ENCODE measurements at places on chromosomes 1 and 21.
A peak's percentile ranks its signal among the peaks of the same experiment; 100 is the strongest.

- DNase-seq = no peak
Measured at GRCh38 chr1:5648410-5649165, 343.6 kb downstream of the NPHP4 start.

DNA sequence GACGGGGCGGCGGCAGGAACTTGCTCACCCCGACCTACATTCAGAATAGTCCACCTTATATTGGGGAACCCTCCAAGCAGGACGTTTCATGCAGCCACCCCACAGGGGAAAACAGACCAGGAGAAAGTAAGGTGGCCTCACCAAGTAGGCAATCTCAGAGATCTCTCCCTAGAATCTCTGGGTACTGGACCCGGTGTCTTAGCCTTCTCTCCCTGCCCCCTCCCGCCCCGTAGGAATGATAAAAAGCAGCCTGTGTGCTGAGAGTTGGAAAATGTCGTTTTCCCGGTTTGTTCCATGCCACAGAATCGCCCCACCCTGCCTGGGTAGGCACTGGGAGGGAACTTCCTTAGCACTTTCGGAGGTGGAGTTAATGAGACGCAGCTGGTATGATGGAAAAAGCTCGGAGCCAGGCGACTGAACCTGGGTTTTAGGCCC lies 789 bp upstream of the PTPN14 start:
- DNase-seq = no peak

GRCh38 chr1:227357927-227358302 lies 39.6 kb upstream of the CDC42BPA start:
- no peak for DNase-seq

DNA sequence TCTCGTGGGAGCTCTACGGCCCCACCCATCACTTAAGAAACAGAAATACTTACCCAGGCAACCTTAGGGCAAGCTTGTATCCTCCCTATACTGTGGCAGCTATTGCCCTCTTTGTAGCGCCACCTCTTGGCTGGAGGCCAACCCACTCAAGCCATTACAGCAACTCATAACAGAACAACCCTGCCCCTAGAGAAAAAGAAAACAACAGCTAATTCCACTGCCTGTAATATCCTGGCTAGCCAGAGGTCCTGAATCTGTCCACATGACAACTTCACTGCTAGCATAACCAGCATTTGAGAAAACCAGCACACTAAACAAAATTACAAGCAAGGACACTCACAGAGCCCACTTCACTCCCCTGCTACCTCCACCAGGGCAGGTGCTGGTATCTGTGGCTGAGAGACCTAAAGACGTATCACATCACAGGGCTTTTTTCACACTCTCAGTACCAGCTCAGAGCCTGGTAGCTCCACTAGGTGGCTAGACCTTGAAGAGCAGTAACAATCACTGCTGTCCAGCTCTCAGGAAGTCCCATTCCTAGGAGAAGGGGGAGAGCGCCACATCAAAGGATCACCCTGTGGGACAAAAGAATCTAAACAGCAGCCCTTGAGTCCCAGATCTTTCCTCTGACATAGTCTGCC lies 14.5 kb upstream of the MX1 start:
- DNase-seq = peak; percentile 18

GRCh38 chr1:101798417-101798816 lies 198.3 kb downstream of the OLFM3 start:
- DNase-seq = no peak

DNA sequence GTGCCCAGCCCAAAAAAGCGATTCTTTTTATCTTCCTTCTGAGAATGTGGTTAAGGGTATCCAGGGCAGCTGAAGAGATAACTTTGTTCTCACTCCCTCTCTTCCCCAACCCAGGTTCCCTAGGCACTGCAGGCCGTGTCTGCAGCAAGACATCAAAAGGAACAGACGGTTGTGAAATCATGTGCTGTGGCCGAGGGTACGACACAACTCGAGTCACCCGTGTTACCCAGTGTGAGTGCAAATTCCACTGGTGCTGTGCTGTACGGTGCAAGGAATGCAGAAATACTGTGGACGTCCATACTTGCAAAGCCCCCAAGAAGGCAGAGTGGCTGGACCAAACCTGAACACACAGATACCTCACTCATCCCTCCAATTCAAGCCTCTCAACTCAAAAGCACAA lies 11.4 kb downstream of the WNT2B start:
- no peak for DNase-seq

DNA sequence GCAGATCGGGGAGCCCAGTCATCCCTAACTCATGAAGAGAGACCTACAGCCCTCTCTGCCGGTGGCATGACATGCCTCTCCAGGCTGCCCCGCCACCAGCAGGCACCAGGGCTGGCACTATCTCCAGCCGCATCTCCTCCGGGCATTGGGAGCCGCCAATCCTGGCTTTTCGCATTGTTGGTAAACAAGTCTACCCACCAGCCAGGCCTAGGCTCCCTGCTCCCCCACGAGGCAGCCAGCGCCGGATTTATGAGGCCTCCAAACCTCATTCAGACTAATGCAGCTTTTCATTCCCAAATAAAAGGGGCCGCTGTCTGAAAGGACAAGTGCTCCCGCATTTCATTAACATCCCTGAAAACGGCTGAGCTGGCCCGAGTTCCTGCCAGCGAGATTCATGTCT lies 3.4 kb upstream of the GRIK3 start:
- DNase-seq = no peak

DNA sequence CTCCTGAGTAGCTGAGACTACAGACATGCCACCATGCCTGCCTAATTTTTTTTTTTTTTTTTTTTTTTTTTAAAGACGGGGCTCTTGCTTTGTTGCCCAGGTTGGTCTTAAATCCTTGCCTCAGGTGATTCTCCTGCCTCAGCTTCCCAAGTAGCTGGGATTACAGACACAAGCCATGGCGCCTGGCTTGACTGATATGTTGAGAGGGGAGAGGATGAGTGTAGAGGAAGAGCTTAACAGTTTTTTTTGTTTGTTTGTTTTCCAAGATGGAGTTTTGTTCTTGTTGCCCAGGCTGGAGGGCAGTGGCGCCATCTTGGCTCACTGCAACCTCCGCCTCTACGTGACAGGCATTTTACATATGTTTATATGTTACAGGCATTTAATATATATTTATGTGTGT lies 2.5 kb downstream of the SRP9 start:
- DNase-seq = no peak

DNA sequence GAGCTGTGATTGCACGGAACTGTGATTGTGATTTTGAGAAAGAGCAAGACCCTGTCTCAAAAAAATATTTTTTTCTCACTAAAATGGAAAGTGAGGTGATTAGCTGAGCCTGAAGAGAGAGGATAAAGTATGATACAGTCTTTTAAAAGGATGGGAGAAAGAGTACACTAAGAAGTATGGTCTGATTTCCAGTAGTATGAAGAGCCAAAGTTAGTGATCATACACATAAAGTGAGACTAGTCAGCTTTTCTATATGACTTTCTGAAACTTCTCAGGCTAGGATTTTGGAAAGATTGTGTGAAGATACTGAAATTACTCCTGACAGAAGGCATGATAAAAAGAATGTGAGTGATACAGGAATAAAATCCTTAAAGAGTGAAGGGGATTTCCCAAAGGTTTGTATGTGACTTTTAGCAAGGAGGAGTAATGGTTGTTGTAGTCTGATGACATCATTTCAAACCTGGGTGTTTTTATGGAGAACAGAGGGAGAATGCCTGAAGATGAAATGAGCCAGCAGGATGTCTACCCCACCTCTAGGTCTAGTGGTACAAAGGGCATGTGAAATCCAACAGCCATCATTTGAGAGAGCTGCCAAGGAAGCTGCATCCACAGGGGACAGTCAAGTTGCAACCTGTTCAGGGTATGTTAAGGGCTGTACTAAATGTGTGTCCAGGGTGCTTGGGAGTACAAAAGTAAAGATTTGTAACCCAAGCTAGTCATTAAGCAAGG lies 157.7 kb downstream of the PIK3R3 start:
- no peak for DNase-seq

GRCh38 chr1:24463776-24464735 lies 38.6 kb upstream of the RCAN3 start:
- no peak for DNase-seq

DNA sequence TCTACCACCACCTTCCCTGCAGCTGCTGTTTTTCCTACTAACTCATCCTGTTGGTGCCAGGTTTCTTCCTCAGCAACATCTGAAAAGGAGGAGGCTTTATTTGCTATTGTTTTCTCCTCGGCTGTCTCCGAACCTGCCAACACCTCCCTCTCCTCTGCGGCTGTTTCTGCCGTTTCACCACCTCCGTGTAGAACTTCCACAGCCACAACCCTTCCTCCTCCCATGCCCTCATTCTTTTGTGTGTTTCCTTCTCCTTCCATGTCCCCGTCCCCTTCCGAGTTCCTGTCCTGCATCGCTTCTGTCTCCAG lies 59.0 kb upstream of the LRRC53 start:
- DNase-seq = no peak

DNA sequence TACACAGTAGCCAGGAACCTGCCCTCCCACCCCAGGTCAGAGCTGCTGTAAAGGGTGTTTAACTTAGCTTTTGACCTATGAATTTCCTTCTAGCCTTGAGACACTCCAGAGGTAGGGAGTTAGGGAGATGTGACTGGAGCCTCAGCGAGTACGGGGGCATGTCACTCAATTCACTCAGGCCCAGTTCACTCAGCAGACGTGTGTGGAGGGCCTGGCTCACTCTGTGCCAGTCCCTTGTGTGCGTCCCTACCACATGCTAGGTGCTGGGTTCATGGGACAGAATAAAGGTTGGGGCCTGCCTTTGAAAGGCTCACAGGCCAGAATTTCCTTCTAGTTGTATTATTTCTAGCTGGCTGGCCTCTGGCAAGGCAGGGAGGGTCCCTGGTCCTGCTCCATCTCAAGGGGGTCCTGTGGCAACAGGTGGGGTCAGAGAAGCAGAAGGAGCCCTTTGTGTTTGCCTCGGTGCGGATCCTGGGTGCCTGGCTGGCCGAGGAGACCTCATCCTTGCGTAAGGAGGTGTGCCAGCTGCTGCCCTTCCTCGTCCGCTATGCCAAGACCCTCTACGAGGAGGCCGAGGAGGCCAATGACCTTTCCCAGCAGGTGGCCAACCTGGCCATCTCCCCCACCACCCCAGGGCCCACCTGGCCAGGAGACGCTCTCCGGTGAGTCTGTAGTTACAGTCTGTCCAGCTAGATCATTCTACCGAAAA lies 4.5 kb downstream of the NCDN start:
- no peak for DNase-seq

GRCh38 chr1:18565321-18565720 lies 65.3 kb upstream of the PAX7 start:
- DNase-seq = no peak

DNA sequence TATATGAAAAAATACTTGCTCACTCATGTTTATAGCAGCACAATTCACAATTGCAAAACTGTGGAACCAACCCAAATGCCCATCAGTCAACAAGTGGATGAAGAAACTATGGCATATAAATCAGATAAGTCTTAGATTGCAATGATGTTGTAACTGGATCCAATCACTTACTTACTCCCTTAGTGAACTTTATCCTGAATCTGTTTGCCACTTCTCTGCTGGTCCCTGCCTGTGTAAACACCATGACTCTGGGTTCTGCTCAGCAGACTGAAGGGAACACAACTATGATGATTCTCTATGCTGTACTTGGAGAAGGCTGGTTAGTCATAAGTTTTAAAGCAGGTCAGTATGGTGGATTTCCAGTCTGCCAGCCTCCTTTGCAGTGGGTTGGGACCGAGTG lies 391.2 kb downstream of the RWDD3 start:
- DNase-seq = no peak

- no peak for DNase-seq
Measured at GRCh38 chr1:53368314-53369033, 40.6 kb upstream of the LRP8 start.

- DNase-seq = no peak
Measured at GRCh38 chr1:234402939-234403338, 29.7 kb downstream of the COA6 start.

GRCh38 chr21:19130379-19131028 lies 726.9 kb upstream of the TMPRSS15 start:
- DNase-seq = no peak

- DNase-seq = no peak
Measured at GRCh38 chr1:64186138-64186897, 17.1 kb upstream of the UBE2U start.

DNA sequence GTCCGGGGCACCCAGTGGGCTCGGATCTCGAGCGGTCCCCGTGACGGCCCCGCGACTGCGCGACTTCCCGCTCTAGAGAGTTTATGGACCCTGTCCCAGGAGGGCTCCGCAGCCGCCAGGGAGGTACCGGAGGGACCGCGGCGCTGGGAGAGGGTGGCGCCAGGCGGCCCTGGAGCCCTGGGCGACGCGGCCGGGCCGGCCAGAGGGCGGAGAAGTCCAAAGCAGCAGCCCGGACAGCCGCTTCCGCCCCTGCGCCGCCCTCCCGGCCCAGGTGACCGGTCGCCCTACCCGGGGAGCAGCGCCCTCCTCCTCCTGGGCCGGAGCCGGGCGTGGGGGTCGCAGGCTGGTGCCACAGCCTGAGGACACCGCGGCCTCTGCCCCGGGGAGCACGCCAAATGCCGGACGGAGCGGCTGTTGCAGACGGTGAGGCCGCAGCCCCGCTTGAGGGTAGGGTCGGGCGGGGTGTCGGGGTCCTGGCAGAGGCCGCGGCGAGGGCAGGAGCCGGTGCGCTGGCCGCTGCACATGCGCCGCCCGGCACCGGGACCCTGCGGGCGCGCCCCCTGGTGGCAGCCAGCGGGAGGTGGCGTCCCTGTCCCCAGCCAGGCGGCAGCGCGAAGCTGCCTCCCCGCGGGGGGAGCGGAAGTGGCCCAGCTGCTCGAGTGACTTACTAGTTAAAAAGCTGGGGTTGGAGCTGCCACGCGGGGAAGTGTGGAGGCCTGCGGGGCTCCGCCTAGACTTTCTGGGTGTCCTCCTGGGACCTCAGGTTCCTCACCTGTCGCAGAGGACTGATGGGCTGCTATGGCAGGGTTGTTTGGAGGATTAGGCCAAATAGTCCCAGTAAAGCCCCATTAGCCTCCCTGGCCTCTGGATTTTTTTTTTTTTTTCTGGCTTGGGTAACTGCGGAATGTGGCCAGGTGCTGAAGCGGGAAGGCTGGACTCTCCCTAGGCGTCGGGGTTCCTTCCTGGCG lies 20.9 kb upstream of the ZNF678 start:
- DNase-seq = peak; percentile 75

GRCh38 chr21:28516021-28516420 lies 476.7 kb downstream of the LTN1 start:
- no peak for DNase-seq

- no peak for DNase-seq
Measured at GRCh38 chr1:33971913-33972312, 108.0 kb downstream of the HMGB4 start.
